ENCODE measurements at places on chromosomes 7 and 10. TPM values are rescaled to one million over a fixed set of nuclear protein-coding genes. Genes with fewer than 3 reads are reported as not detected.

BICC1 gene
- total RNA-seq, result 15.2 TPM

IRF5 gene
- 15.0 TPM for total RNA-seq

CYP2E1 gene
- 2.9 TPM for total RNA-seq

SHTN1 gene
- 7.4 TPM for total RNA-seq

GOLGA7B gene
- 2.5 TPM for total RNA-seq

INSYN2A gene
- 0.25 TPM for total RNA-seq

ALDH18A1 gene
- 21.4 TPM for total RNA-seq

ATP5MK gene
- 180 TPM for total RNA-seq

GRM3 gene
- total RNA-seq, result not detected

WEE2 gene
- not detected for total RNA-seq

ZSWIM8 gene
- total RNA-seq, result 123 TPM

UNCX gene
- total RNA-seq, result not detected

TMEM72 gene
- not detected for total RNA-seq

Data from vagina (tissue), 2 donors.